ENCODE measurements at places on chromosomes 4 and X. TPM values are rescaled to one million over a fixed set of nuclear protein-coding genes. Genes with fewer than 3 reads are reported as not detected.

Gene OTC
- total RNA-seq = not detected

Gene CCDC149
- 5.8 TPM for total RNA-seq

Gene ITIH6
- not detected for total RNA-seq

Gene SSX4
- 0.32 TPM for total RNA-seq

Gene CXXC4
- total RNA-seq = 1.8 TPM

Gene GABRB1
- 0.22 TPM for total RNA-seq

Gene TGIF2LX
- total RNA-seq = not detected

Gene NRK
- total RNA-seq = 8.3 TPM

Gene NUDT11
- total RNA-seq = 39.3 TPM

GRCh38 chr4:71066737-71067716, 73.6 kb downstream of the DCK start:
- no peak for DNase-seq

- no peak for DNase-seq
Observed at GRCh38 chr4:110224142-110224541, 25.7 kb upstream of the ELOVL6 start.

DNA sequence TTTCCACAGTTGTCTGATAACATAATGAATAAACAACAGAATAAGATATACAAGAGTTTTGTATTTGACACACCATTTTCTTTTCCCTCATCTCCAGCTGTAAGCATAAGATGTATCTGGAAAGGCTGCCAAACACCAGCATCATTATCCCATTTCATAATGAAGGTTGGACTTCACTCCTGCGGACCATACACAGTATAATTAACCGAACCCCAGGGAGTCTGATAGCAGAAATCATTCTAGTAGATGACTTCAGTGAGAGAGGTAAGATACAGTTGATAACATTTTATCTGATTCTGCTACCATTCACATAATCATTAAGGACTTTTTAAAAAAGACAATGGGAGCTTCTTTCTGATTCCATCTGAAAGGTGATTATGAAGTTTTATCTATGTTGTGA, 535.2 kb downstream of the GALNTL6 start:
- no peak for DNase-seq

- no peak for DNase-seq
Observed at GRCh38 chrX:124747295-124747694, 400.9 kb downstream of the SH2D1A start.

DNA sequence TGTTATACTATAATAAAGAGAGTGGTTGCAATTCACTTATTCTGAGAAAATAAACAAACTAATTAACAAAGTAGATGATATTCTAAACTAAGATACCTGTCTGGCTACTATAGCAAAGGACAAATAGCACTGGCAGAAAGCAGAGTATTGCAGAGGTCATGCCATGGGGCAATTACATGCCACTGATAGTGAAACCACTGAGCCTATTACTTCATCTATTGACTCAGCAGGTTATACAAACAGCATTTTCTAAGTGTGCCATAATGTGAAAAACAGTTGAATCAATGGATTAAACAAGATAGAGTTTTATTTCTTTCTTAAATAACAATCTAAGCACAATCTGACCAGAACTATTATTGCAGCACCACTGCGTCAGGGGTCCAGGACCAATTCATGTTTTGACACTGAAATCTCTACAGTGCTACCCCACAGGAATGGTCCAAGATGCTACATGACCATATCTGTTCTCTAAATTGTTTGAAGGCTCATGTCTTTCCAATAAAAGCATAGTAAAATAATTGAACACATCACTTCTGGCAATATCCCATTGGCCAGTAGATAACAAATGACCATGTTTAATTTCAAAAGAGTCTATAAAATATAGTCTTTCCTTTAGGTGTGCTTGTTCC, 389.5 kb upstream of the GRID2 start:
- DNase-seq = no peak

- DNase-seq = no peak
Observed at GRCh38 chr4:121968859-121969258, 17.0 kb upstream of the TRPC3 start.

GRCh38 chr4:54274795-54275665, 45.9 kb downstream of the PDGFRA start:
- DNase-seq = no peak

GRCh38 chrX:17053502-17053901, 107.0 kb downstream of the REPS2 start:
- no peak for DNase-seq

GRCh38 chr4:44493924-44494323, 45.3 kb upstream of the KCTD8 start:
- no peak for DNase-seq

- no peak for DNase-seq
Observed at GRCh38 chr4:112329672-112330375, 32.7 kb downstream of the ALPK1 start.

GRCh38 chr4:4800646-4801408, 58.6 kb upstream of the MSX1 start:
- DNase-seq = no peak

DNA sequence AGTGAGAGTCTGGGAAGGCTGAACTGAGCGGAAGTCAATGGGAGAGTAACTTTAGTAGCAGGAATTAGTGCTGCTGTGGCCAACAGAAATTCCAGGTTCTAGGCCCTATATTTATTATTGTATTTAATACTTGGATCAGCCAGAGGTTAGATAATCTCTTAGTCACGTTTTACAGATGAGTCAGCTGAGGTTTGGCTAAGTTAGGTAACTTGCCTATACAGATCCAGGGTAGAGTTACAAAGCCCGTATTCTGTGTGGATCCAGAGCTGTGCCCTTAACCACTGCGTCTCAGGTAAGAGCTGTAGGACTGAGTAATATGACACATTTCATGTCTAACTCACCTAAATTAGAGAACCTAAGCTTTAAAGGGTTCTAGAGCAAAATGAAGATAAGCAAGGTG, 20.5 kb downstream of the PSMD10 start:
- no peak for DNase-seq

DNA sequence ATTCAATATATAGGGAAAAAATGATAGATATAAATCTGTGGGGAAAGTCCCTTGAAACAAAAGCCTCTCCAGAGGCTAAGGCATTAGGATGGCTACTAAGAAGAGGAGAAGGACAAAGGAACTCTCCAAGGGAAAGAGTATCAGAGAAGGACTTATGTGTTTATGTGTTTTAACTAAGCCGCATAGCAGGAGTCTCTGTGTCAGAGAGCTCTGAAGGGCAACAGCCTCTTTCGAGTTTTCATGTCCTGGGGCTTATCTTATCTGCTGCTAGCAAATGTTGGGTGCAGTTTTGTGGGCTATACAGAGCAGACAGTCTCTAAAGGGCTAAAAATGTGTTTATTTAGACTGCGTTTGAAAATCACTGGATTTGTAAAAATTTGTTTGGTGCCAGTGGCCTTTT, 1145.6 kb upstream of the DIAPH2 start:
- no peak for DNase-seq

Data from H1 (cell line).